ENCODE measurements at places on chromosomes 4 and X.

- no peak for DNase-seq
Observed at GRCh38 chr4:78937837-78938236, 1.4 kb downstream of the PAQR3 start.

DNA sequence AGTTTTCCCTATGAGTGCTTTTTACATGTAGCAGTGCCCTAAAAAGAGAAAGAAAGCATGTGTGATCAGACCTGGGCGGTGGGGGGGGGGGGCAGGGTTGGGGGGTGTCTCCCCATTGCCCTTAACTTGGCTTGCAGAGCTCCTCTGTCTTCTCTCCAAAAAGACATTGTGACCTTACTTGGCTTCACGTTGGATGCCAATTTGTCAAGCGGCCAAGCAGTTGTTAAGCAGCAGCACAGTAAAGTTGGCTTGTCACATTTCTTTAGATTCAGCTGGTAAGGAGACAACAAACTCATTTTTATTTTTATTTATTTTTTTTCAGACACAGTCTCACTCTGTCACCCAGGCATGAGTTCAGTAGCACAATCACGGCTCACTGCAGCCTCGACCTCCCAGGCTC lies 57.3 kb upstream of the ZNF157 start:
- no peak for DNase-seq

- no peak for DNase-seq
Observed at GRCh38 chr4:37982736-37983135, 22.5 kb downstream of the PTTG2 start.

- no peak for DNase-seq
Observed at GRCh38 chr4:107989162-107989536, 540 bp upstream of the HADH start.

DNA sequence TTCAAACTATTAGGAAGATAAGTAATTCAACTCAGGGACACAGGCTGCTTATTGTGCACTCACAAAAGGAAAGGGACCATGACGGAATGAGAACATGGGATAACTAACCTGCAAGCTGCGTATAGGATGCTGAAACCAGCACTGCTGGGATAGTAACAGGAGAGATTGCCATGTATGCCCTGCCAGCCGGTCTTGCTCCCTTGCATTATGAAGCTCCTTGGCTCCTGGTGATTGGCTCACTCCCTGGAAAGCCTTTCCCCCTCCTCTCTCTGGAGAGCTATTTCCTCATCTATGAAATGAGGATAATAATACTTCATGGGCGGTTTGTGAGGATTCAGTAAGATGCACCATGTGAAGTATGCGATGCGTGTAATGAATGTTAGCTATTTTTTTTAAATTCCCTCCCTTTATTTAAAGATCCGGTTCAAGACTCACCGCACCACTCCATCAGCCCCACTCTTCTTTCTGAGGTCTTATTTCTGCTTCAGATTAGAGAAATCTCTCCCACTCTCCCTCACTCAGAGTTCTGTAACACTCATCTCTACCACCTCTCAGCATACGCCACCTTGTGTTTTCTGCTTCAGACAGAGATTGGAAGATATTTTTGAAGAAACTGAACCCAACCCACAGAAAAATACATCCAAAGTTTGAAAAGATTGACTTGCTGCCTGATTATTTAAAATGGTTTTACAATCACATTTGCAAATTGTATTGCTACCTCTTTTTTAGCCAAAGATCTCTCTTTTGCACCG lies 18.4 kb downstream of the MSMO1 start:
- no peak for DNase-seq

DNA sequence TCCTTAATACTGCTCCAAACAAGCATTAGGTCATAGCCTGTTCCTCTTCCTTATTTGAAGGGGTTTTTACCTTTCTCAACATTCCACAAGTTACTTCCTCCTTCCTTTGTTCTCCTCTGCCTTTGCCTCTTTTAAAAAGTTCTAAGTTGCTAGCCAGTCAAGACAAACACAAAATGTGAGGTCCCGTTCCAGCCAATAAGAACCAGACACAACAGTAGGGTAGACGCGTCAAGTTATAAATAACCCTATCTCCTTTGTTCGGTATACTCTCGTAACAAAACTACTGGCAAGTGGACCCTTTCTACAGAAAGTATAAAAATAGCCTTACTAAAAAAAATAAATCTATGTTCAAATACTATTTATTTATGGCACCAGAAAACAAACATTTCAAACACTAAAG lies 6.3 kb upstream of the ACE2 start:
- DNase-seq, result no peak

DNA sequence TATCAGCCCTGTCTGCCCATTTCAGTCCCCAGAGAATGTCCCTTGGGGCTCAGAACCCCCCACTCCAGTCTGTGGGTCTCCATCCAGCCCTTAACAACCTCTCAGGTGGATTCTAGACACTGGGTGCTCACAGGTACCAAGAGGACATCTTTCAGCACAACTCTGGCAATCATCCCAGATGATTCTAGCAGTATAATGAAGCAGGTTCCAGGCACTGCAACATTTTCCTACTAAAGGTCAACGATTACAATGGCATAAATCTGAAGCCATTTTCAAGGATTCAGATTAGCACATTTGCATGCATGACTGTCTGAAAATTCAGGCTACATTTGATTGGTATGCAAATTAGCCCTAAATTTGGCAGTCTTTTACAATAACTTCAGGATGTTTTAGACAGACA lies 10.0 kb downstream of the SLC2A9 start:
- no peak for DNase-seq

- DNase-seq, result no peak
Observed at GRCh38 chrX:48532161-48532560, 7.4 kb upstream of the TBC1D25 start.

DNA sequence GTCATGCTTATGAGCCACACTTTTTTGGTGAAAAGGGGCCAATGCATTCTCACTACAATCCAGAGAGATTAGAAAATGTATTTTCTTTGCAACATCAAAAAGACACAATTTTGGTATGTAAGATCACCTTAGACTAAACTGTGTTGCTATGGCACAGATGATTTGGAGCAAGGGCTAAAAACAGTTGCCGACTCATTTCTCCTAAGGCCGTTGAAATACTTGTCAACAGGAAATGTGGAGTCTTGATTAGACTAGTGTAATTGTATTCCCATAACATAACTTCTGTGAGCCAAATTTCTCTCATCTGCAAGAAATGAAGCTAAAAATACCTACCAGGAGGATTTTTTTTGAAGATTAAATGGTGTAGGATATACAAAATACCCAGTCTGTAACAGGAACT lies 2547.7 kb downstream of the ARAP2 start:
- no peak for DNase-seq

GRCh38 chr4:3700736-3701135 lies 65.4 kb upstream of the ADRA2C start:
- no peak for DNase-seq

- DNase-seq, result no peak
Observed at GRCh38 chr4:8204576-8205227, 5.6 kb downstream of the SH3TC1 start.

DNA sequence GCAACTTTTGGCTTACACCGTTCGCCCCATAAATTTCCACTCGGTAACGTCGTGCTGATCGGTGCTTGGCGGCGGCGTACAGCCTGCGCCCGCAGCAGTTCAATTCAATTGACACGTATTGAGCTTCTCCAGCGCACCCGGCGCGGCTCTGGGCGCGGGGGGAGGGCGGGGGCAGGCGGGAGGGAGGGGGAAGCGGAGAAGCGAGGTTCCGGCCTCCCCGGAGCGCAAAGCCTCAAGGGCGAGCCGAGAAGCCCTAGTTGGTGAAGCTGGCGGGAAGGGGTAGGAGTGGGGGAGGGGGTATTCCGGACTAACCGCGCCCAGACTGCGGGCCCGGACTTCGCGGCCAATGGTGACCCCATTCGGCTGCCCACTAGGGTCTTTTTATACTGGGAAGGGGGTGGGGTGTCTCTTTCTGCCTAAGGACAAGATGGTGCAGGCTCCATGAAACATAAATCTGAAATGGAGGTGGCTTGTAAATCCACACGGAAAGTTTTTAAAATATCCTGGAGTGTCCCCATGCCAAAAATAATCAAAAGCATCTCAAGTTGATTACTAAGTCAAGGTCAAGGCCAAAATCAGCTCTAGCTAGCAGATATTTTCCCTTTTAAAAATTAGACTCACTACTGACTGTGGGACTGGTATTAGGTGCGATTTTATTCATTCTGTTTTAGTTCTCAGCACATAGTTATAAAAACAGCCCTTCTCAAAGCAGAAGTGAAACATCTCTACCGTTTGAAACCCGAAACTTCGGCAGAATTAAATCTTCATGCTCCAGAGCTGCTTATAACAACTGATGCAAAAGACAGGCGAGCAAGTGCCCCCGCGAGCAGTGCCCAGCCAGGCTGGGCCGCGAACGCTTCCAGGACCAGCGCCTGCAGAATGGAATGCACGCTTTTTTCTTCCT lies 1.5 kb upstream of the BCOR start:
- DNase-seq, result peak; percentile 45

DNA sequence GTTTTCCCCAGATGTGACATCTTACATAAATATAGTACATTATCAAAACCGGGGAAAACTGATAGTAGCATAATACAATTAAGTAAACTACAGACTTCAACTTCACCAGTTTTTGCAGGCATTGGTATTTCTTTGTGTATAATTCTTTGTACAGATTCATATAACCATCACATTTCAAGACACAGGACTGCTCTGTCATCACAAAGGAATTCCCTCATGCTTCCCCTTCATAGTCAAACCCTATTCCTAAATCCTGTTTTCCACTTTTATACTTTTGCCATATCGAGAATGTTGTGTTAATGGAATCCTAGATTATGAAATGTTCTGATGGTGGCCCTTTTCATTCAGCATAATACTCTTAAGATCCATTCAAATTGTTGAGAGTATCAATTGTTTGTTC lies 36.0 kb downstream of the STIM2 start:
- no peak for DNase-seq

DNA sequence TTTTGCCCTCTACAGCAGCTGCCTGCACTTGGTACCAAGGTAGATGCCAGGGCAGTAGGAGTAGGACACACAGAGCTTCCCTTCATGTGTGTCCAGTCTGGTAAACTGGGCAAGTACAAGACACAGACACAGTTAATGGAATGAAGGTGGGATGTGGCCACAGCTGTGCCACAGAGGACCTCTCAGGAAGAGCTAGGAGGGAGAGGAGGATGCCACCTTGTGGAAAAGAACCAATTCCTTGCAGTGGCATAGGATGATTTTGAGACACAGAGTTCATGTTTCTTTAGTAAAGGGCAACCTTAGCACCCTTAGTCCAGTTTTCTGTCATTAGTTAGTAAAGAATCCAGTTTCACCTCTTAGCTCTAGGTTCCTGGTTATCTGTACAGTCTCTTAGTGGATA lies 36.3 kb upstream of the TBC1D14 start:
- DNase-seq, result no peak

GRCh38 chr4:189053621-189054020 lies 887.1 kb upstream of the FRG1 start:
- DNase-seq, result peak; percentile 79

DNA sequence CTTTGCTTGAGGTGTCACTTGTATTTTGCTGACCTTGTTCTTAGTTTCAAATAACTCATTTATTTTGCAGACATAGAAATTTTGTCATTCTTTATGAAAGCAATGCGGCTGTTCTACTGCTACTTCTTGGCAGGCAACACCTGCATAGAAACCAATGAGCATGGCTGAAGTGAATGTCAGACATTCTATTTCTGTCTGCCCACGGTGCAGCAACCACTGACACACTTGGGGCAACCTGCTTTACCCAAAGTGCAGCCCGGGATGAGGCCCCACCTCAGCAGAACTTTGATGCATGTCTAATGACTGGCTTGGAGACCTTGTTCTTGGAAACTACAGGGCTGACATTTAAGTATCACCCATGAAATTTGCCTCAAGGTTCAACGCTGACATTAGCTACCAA lies 93.6 kb downstream of the RBM47 start:
- no peak for DNase-seq

- no peak for DNase-seq
Observed at GRCh38 chrX:40912576-40912975, 172.7 kb upstream of the USP9X start.

GRCh38 chrX:64570204-64570603 lies 175.0 kb upstream of the MTMR8 start:
- no peak for DNase-seq

DNA sequence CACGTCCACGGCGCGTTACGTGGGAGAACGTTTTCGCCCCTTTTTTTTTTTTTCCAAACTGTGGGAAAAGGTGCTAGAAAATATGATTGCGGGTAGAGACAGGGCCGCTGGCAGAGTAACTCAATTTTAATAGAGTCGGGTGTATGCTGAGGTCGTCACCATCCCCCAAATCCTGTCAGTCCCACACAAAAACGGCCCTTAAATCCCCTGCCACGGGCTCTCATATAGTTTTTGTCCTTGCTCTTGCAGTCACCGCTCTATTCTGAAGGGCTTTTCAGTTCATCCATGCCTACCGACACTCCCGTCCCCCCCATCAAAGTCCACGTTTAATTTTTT lies 796 bp upstream of the MED14 start:
- DNase-seq, result peak; percentile 28

- DNase-seq, result no peak
Observed at GRCh38 chrX:145865082-145865481, 47.5 kb downstream of the SLITRK2 start.

DNA sequence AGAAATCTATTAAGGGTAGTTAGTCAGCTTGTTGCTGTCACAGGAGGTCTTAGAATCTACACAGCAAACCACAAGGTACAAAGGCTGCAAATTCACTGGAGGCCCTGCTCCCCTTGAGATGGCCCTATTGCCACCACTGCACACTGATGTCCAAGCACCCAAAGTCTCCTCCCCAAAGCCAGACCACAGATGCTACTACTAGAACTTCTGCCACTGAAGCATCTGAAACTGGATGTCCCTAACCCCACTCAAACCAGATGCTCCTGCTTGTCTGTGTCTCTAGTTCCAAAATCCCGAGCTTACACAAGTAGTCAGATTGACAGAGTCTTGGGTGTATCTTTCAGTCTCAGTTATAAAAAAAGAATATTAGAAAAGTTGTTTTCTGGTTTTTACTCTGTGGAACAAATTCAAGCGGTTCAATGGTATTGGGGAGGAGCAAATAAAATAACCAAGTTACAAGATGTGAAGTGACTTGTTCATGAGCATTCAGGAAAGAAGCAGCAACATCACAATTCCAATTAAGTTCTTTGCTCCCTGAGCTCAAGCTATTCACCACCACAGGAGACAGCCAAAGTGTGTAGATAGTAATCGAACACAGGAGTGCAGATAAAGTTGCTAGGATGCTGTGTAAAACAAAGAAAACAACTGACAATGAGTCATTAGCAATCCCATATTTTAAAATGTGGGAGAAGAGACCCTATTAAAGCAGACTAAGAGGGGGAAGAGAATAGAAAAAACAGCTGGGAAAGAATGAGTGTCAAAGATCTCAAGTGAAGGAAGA lies 352.3 kb downstream of the PDGFC start:
- DNase-seq, result no peak

- no peak for DNase-seq
Observed at GRCh38 chrX:9797384-9798360, 11.4 kb downstream of the SHROOM2 start.

GRCh38 chr4:168659741-168660465 lies 163.1 kb downstream of the PALLD start:
- DNase-seq, result no peak

GRCh38 chr4:88937081-88937480 lies 119.9 kb downstream of the FAM13A start:
- no peak for DNase-seq

All from HAP-1 (cell line).